A172 (cell line): ENCODE measurements at places on chromosomes 13 and 19. TPM values are rescaled to one million over a fixed set of nuclear protein-coding genes. Genes with fewer than 3 reads are reported as not detected.

GRCh38 chr13:111166882-111167675, 52.0 kb downstream of the ARHGEF7 start:
- no peak for DNase-seq

The TMEM190 gene
- total RNA-seq = not detected in 2 replicates

The ZSCAN22 gene
- 4.0 and 4.1 TPM in 2 replicates for total RNA-seq

- DNase-seq = peak; percentile 54
These were observed 37.6 kb downstream of the SOX21 start for GRCh38 chr13:94674609-94675348.

GRCh38 chr19:29687897-29688728, 22.9 kb downstream of the PLEKHF1 start:
- peak; percentile 31 for DNase-seq

The BCAM gene
- 8.2 and 11.2 TPM in 2 replicates for total RNA-seq

DNA sequence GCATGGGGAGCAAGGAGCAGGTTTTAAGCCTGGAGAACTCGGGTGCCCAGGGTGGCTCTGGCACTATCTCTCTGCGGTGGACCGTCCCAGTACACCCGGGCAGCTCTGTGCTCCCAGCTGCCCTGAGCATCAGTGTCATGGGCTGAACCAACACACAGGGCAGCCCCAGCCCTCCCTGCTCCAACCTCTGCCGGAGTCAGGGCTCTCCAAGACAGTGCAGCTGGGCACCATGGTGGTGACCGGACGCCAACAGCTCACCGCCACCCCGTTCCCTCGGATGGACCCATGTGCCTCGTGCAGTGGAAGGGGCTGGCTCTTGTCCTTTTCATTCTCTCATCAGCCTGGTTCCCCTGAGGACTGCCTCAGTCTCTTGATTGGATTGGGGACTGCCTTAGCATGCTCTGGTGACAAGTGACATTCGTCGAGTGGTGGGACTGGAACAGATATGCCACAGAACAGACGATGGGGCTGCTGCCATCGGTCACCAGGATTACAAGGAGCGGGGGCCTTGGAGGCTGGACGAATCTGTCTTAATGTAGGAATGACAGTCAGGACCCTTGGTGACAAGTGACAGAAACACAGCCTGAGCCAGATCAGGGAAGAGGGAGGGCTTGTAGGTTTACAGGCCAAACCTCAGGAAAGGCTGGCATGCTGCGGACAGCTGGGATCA, 25.7 kb upstream of the VSTM2B start:
- no peak for DNase-seq

GRCh38 chr19:34997071-34997617, 3.0 kb upstream of the GRAMD1A start:
- DNase-seq = no peak

- DNase-seq = no peak
These were observed 192.6 kb downstream of the MAB21L1 start for GRCh38 chr13:35283856-35284255.

DNA sequence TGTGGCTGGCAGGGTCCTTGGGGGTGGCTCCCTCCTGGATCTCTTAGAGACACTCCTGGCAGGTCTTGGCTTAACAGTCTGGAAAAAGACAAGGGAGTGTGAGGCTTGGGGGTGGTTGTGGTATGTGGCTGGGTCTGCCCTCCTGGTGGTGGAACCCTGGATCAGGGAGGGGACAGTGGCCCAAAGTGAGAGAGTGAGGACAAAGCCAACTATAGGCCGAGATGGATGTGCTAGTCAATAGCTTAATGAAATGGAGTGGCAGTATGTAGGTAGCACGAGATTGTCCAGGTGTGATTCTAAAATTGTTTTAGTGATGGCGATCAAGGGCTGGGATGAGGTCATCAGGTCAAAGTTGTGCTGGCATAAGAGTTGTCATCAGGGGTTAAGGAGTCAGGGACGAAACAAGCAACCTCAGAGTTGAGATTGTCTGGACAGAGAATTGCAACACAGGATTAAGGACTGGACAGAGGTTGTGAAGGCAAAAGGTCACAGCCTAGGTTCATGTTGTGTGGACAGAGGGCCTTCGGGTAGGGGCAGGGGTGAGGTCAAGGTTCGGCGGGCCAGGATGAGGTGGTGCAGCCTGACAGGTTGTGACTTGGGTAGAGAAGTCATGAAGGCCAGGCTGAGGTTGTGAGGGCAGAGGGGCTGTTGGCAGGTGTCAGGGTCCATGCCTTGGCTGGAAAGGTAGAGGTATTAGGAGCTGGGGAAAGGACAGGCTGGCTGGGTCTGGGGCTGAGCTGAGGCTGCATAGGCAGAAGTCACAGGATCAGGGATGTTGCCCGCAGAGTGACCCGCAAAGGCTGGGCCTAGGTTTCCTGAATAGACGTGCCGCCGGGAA, 4.5 kb upstream of the RASAL3 start:
- no peak for DNase-seq

DNA sequence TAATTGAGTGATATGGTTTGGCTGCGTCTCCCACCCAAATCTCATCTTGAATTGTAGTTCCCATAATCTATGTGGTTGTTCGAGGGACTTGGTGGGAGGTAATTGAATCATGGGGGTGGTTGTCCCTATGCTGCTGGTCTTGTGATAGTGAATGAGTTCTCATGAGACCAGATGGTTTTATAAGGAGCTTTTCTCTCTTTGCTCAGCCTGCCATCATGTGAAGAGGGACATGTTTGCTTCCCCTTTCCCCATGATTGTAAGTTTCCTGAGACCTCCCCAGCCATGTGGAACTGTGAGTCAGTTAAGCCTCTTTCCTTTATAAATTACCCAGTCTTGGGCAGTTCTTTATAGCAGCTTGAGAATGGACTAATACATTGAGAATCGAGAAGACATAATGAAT, 480.1 kb downstream of the GPC5 start:
- DNase-seq = no peak

DNA sequence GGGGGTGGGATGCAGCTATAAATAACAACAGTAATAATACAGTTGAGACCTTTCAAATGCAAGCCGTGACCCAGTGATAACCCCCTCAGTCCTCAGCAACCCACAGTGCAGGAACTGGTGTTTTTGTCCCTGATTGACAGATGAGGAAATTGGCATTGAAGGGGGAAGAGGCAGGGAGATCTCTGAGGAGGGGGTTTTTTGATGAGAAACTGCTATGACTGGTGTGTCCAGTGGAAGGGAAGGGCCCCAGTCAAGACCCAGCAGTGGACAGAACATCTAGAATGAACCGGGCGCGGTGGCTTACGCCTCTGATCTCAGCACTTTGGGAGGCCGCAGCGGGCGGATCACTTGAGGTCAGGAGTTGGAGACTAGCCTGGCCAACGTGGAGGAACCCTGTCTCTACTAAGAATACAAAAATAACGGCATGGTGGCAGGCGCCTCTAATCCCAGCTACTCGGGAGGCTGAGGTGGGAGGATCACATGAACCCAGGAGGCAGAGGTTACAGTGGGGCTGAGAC, 1.9 kb downstream of the MAP1S start:
- DNase-seq = no peak

The PSG7 gene
- total RNA-seq = 0.07 TPM in 1 of 2 replicates, not detected in the other

- DNase-seq = peak; percentile 14
These were observed 13.5 kb downstream of the ATP7B start for GRCh38 chr13:51997641-51998330.

GRCh38 chr13:28047757-28048388, 52.5 kb downstream of the FLT3 start:
- DNase-seq = peak; percentile 26

DNA sequence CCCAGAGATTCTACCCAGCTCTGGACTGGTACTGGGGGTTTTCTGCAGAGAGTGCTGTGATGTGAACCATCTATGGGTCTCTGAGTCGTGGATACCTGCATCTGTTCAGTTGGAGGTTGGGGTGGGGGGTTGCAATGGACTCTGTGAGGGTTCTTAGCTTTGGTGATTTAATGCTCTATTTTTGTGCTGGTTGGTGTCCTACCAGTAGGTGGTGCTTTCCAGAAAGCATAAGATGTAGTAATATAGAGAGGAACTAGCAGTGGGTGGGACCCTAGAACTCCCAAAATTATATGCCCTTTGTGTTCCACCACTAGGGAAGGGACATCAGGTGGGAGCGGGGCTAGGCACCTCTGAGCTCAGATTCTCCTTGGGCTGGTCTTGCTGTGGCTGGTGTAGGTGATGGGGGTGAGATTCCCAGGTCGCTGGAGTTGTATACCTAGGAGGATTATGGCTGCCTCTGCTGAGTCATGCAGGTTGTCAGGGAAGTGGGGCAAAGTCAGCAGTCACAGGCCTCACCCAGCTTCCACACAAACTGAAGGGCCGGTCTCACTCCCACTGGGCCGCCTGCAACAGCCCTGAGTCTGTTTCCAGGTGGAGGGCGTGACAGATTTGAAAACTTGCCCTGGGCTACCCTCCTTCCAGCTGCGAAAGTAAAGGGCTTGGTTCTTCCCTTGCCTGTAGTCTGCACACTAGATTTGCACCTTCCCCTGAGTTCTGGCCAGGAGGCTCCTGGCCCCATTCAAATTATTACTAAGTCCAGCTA, 573.0 kb upstream of the SLITRK1 start:
- DNase-seq = no peak
